Ovary (tissue), 10 donors: ENCODE measurements at places on chromosomes 16 and 17. TPM values are rescaled to one million over a fixed set of nuclear protein-coding genes. Genes with fewer than 3 reads are reported as not detected.

UTS2R gene
- total RNA-seq = not detected

HOXB5 gene
- 0.45 TPM for total RNA-seq

RASL10B gene
- 8.8 TPM for total RNA-seq

DNA sequence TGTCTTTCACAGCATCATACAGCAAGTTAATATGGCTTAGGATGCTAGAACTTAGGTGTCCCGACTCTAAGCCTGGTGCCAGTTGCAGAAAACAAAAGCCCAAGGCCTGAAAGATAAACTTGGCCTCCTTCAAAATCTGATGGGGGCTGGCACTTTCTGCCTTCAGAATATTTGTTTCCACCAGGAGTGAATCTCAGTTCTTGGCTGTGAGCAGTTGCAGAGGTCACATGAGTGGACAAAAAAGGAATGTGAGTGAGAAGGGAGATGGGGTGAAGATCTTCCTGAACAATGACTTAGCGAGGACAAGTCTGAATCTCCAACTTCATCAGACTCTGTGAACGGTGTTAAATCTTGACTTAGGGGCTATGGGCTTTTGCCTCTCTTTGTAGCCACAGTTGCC is 46.6 kb downstream of the HOXB1 start:
- DNase-seq = no peak

DNA sequence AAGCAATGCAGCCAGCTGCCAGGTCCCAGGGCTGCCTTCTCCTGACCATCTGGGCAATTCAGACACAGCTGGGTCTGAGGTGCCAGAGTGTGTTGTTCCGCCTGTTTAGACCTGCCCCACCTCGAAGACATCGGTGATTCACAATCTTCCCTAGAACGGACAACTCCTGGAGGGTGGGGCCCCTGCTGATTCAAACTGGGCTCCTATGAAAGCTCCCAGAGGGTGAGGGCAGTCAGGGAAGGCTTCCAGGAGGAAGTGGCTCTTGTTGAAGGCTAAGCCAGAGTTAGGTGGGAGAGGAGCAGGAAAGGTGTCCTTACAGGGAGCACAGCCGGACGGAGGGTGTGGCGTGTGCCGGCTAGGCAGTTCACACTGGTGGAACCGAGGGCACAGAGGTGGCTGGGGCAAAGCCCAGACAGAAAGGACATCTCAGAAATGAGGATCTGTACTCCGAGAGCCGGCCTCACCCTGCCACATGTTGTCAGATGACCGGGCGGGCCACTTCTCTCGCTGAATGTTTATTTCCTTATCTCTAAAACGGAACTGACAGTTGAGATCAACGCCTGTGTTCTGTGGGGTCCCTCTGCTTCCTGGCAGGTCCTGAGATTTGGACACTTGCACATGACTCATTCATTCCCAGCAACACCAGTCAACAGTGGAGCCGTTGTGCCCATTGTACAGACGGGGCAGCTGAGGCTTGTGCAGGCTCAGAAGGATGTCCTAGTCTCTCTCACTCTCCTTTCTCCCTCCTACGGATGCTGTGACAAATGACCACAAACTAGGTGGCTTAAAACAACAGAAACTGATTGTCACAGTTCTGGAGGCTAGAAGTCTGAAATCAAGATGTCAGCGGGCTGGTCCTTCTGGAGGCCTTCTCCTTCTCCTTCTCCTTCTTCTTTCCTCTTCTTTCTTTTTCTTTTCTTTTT is 26.9 kb upstream of the LITAF start:
- DNase-seq = no peak
